Activated CD4-positive, alpha-beta T cell treated with anti-CD3 and anti-CD28 coated beads, Interleukin-2, amount 50 U/mL, for 1 hour (primary cell): ENCODE measurements at places on chromosomes 1 and 21.

- no peak for DNase-seq
Measured at GRCh38 chr1:37006132-37006868, 28.0 kb downstream of the GRIK3 start.

GRCh38 chr1:201184307-201185122 is 6.1 kb upstream of the IGFN1 start:
- DNase-seq, result no peak

DNA sequence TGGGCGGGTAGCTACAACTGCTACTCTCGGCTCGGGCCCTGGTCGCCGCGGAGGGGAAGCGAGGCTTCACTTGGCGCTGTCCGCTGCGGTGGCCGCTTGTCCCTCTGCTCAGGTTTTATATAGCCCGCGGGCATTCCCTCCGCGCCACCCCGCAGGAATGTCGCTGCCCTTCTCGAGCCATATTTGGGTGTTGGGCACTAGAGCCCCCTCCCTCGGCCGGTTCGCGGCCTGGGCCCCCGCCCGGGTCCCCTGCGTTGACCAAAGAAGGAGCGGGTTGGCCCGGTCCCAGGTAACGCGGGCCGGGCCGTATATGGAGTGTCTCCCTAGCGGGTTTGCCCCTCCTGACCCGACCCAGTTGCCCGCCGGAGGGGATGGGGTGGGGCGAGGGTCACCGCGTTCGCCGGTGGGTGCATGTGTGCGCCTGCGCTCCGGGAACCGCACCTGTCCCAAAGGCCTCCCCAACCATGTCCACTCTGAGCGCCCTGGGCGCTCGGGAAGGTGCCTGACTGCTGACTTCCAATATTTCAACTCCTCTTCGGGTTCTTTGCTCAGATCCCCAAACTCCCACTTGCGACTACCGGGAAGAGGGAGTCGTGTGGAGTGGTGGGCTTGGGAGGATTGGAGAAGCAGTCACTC is at the start of gene ACTA1:
Gene ACTA1, minus strand, starts transcription at position 90 of the 636 bp plus-strand sequence. CDS start 979 bp downstream, outside the sequence.
- DNase-seq, result no peak

GRCh38 chr1:154860156-154860870 is 9.8 kb downstream of the KCNN3 start:
- no peak for DNase-seq

DNA sequence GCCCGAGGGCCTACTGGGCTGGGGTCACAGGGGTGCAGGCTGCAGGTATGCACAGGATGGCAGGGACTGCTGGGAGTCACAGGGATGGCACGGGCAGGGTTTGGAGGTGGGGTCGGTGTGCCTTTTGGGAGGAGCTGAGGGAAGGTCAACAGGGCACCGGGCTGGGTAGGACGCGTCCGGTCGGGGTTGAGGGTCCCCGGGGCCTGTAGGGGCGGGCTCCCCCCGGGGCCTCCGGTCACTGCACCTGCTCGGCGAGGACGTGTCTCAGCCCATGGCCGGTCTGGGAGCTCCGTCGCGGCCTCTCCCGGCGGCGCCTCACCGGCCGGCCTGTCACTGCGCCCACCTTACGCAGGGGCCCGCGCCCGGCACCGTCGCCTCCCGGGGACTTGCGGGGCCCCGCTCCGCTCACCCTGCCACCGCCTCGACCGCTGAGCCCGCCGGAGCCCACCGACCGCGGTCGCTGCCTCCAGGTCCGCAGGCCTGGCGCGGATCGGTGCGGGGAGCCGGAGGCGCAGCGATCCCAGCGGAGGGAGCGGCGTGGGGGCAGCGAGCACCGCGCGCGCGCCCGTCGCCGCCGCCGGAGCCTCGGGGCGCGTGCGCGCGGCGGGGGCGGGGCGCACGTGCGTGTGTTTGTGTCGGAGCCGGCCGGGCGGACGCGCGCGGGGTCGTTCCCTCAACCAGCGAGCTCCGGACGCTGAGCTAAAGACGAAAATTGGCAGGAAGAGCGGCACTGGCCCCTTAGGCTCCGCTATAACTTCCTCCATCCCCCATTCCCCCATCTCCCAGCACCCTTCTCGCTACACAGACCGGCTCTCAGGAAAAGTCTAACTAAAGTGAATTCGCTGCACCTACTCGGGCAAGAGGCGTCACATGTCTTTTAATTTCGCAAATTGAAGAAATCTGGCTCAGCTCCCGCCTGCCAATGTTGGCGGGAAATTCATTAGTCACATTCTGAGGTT is at the start of gene AMIGO1:
Gene AMIGO1, minus strand, starts transcription at position 552 of the 959 bp plus-strand sequence. CDS start 815 bp downstream, outside the sequence.
- peak; percentile 60 for DNase-seq
